CD4-positive, alpha-beta T cell treated with Interleukin-15 for 1 hour (primary cell): ENCODE measurements at places on chromosomes 6 and 20.
A peak's percentile ranks its signal among the peaks of the same experiment; 100 is the strongest.

DNA sequence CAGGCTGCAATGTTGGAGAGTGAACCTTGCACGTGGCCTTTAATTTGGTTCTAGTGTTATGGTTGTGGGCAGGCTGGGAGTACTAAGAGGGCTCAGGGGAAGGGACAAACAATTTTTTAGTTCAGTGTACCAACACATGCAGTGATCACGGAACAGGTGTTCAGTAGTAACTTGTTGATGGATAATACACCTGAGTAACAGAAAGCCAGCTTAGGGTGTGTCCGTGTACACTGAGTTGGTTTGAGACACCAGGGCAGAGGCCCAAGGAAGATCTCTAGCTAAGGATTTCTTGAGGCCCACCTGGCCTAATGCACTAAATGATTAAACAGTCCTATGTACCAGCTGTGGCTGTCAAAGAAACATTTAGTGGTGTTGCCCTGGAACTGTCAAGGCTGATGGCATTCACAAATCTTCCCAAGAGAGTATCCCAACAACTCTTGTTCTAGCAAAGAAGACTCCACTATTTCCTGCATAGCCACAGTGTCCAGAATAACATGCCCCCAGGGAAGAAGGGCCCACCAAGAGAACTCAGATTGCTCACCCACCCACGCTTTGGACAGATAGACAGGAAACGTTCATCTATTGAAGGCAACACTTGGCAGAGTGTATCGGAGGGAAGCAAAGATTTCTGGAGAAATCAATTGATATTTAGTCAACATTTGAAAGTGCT lies 60.0 kb downstream of the CD83 start:
- DNase-seq = no peak

GRCh38 chr6:109222848-109223247 lies 127.5 kb downstream of the CEP57L1 start:
- DNase-seq = no peak

- peak; percentile 28 for DNase-seq
Observed at GRCh38 chr20:43976547-43976946, 61.9 kb downstream of the TOX2 start.

DNA sequence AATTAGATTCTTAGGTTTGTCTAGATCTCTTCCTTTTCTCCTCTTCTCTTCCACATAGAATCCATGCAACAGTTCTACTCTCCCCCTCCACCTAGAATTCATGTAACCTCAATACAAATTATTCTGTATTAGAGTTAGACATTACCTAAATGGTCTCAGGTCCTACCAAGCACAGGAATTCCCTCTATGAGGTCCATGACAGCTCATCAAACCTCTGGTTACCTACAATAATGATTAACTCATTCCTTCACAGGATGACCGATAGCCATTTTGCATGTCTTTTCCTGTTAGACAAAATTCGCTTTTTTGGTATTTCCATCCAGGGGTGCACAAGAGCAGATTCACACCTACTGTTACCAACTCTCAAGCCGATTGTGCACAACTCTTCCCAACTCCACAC lies 27.4 kb upstream of the BMP2 start:
- no peak for DNase-seq

DNA sequence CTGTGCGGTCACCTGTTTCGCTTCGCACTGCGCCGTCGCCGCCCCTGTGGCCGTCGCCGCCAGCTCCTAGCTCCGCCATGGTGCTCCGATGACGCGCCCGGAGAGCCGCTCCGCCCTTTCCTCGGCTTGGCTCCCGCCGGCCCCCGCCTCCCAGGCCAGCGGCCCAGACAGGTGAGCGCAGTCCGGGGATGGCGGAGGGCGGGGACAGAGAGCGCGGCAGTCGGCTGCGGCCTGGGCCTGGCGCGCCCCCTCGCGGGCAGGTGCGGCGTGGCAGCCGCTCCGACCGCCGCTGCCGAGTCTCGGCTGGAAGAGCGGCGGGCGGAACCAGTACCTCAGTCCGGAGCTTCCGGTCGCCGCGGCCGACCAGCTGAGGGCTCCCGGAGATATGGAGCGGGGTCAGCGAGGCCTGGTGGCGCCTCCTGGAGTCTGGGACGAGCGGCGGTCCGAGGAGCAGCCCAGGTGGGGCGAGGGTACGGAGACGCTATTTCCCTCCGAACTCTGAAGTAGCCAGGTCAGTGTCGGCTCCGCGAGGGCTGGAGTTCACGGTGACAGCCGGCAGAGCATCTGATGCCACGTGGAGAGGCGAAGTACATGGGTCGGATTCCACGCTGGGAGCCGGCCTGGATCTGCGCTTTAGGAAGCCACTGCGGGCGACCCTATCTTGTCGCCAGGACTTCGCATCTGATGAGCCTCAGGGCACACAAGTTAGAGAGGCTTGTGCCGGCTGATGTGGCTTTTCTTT lies at the start of gene MAP7:
MAP7 (minus strand) TSS at position 93 of the 742 bp plus-strand sequence; CDS start at position 79, 14 bp downstream.
- DNase-seq = peak; percentile 64

DNA sequence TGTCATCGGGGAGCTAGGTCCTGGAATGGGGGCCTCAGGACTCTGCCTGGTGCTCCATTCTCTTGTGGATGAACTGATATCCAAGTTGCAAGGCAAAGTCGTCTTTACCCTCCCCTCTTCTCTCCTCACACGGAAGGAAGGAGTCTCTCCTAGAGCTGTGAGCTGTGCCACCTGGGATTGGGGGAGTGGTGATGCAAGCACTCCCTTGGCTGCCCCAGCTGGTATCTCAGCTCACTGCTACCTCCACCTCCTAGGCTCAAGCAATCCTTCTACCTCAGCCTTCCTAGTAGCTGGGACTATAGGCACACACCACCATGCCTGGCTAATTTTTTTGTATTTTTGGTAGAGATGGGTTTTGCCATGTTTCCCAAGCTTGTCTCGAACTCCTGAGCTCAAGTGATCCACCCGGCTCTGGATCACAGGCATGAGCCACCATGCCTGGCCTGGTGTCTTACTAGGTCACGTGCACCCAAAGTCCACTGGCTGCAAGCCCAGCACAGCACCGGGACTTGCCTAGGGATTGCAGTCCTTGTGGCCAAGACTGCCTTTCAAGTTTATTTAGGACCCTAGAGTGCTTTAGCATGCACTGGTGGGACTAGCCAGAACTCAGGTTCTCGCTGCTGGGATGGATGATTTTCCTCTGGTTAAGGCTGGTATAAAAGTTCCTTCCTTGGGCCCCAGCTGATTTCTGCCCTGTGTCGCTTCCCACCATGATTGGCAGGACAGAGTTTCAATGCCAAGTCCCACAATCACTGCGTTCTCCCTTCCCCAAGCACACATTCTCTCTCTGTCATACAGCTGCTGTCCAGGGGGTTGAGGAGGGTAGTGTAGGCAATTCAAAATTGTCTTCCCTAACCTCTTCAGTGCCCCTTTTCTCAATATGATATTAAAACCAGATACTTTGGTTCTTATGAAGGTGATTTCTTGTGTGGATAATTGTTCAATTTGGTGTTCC lies 33.5 kb downstream of the SMAP1 start:
- no peak for DNase-seq

- no peak for DNase-seq
Observed at GRCh38 chr6:35776364-35777215, at the start of gene CLPSL2. Gene CLPSL2 (plus strand): TSS chr6:35776598. CDS start chr6:35776619, 21 bp downstream.

- DNase-seq = no peak
Observed at GRCh38 chr6:164072240-164072666, 657.7 kb downstream of the QKI start.

DNA sequence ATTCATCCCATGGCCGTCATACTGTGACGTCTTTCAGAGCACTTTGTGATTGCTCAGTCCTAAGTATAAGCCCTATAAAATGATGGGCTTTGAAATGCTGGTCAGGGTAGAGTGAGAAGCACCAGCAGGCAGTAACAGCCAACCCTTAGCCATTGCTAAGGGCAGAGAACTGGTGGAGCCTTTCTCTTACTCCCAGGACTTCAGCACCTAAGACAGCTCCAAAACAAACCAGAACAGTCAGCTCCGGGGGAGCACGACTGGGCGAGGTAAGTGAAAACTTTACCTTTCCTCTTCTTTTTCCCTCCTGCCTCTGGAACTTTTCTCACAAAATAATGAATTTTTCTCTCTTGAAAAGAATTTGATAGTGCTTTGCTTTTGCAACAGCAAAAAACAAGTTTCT lies at the start of gene VIP:
VIP (plus strand) TSS at position 104 of the 400 bp plus-strand sequence. CDS start 1,381 bp downstream, outside the sequence.
- no peak for DNase-seq
